ENCODE measurements at places on chromosomes 4 and X.

- no peak for DNase-seq
These were observed 1858.6 kb upstream of the ADGRL3 start for GRCh38 chr4:59341506-59341905.

DNA sequence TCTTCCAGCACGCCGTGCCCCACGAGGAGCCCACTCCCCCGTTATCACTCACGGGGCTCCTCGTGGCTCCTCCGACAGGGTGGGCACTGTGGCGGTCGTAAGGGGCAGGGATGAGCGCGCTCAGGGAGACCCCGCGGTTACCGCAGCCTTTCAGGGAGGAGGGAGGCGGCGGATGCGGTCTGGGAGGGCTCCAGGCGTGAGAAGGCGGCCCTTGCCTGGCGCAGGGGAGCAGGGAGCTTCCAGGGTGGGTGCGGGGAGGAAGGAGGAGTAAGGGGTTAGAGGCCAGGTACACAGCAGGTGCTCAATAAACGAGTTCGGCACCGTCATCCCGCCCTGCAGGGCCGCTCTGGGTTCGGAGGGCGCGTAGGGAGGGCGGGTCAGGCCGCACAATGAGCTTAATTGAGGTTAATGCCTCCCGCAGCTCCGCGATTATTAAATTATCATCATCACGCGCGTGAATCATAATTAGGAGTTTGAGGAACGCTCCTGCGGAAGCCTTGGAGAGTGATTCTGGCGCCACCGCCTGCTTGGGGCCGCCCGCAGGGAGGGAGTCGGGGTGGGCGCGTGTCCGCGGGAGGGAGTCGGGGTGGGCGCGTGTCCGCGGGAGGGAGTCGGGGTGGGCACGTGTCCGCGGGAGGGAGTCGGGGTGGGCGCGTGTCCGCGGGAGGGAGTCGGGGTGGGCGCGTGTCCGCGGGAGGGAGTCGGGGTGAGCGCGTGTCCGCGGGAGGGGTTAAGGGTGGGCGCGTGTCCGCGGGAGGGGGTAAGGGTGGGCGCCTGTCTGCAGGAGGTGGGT lies 7.6 kb upstream of the NKX1-1 start:
- DNase-seq = no peak

- DNase-seq = no peak
These were observed 65.3 kb downstream of the CLCN5 start for GRCh38 chrX:49987651-49988050.

GRCh38 chr4:130855533-130855932 lies 1759.6 kb downstream of the C4orf33 start:
- DNase-seq = no peak

DNA sequence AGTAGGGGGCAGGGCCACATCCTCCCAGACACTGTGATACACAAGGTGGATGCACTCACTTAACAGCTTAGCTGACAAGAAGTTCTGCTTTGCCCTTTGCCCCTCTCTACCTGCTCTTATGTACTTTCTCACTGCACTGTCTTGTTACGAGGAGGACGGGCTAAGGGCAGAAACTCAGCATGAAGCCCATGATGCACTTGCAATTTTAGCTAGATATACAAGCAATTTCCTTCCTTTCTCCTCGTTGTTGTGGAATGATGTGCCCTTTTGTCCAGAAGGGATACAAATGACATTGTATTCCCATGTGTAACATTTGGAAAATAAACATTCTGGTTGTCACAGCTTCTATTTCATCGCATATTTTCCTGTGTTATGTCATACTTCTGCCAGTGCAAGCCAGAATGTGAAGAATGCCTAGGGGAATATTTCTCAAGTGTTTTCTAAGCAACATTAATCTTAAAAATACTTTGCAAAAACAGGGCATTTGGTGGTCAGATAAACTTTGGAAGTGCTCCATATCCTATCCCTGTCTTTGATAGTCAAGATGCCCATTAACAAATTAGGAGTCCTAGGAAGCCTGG lies 47.2 kb downstream of the MAOA start:
- DNase-seq = no peak

All from CD4-positive, CD25-positive, alpha-beta regulatory T cell (primary cell).